Fibroblast of skin of back (primary cell): ENCODE measurements at places on chromosomes 5 and 9.

DNA sequence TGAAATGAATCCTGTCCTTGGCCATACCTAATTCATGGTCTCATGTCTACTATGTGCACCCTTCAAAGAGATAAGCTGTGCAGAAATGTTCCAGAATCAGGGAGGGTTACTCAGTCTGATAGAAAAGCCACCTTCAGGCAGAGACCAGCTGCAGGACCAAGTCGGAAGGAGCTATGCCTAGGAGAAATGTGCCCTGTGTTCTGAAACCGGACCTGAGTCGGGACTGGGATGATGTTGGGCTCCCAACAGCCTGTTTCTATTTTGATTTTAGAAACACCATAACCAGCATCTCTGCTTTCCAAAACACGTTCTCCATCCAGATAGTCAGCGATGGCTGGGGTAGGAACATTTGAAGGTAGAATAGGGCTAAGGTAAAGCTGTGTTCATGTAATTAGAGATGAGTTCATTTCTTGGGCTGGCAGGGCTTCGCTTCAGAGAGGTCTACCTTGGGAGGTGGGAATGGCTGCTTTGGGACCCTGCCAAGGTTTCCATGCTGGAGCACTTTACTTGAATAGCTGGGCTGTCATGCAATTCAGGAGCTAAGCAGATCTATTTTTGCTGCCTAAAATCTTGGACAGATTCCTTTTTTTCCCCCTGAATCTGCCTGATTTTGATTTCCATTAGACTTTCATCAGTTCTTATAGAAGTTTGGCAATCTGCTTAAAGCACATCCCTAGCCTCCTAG is 2.8 kb downstream of the ADCY2 start:
- DNase-seq, result no peak

GRCh38 chr5:83551821-83552220 is 80.3 kb downstream of the VCAN start:
- no peak for DNase-seq

DNA sequence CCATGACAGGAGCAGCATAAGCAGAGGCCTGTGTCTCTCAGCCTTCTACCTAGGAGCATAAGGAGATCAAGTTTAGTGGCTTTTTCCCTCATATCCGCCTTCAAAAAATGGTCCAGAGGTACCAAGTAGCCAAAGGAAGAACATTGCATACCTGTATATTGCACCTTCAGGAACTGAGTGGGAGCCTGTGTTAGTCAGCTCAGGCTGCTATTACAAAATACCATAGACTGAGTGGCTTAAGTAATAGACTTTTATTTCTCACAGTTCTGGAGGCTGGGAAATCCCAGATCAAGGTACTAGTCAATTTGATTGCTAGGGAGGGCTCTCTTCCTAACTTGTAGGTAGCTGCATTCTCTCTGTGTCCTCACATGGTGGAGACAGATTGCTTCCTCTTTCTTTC is 597.4 kb upstream of the PTGER4 start:
- no peak for DNase-seq

DNA sequence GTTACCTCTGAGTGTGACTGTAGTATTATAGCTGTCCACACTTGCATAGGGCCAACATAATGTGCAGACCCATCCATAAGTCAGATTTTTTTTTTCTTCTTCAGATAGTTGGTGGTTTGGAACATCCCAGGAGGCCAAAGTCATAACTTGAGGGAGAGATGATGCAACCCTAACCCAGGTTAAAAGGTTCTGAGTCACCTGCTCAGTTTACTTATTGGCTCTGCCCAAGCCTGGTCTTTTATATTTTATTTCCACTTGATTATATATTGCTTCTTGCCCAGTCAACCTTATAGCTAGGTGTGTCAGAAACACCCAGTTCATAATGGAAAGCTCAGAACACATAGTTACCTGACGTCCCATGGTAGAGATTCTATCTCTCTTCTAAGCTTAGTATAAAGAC is 113.1 kb upstream of the PCSK1 start:
- no peak for DNase-seq

- DNase-seq, result no peak
Measured at GRCh38 chr5:151383011-151383410, 35.7 kb upstream of the SLC36A2 start.

- no peak for DNase-seq
Measured at GRCh38 chr9:32941701-32942100, 59.7 kb downstream of the APTX start.

DNA sequence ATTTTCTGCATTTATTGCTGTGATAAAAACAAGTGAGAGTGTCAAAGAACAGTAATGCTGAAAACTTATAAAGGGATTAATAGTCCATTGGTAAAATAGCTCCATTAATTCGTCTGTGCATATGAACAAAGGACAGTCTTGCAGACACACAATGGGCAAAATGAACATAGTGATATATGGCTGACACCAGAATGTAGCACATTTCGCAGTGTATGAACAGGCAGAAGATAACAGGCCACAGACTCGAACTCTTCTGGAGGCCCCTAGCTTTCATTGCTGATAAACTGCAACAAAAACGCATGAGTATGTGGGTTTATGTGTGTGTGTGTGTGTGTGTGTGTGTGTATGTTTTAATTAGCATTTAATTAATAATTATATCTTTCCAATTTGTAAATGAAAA is 354.8 kb downstream of the TAF11L14 start:
- no peak for DNase-seq

DNA sequence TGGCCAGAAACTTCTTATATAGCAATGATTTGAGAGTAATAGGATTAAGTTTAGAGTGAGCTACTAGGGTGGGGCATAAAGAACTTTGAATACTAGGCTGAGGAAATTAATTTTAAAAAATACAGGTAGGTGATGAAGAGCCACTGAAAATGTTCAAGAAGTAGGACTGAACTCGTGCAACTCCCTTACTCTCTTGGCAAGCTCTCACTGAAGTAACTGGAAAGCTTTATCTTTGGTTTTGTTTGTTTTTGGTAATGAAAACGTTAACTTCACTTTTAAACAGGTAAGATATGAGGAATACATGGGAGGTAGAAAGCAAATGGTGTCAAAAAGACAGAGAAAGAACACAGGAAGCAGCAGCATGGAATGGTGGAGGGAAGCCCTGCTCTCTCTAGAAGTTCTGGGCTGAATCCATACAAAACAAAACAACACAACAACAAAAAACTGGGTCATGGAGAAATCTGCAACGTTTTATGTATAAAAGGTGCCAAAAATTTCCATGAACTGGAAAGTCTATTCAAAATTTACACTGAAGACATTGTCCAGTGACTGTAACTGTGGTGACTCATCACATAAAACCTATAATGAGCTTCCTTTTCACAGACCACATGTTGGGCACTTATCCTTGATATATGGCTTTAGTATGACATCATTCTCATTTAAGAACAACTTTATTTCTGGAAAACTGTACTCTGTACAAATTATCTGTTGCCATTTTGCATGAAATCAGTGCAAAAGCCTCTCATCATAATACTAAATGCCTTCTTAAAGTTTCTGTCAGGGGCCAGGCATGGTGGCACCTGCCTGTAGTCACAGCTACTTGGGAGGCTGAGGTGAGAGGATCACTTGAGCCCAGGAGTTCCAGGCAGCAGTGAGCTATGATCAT is 91.2 kb upstream of the CHD1 start:
- peak; percentile 89 for DNase-seq

DNA sequence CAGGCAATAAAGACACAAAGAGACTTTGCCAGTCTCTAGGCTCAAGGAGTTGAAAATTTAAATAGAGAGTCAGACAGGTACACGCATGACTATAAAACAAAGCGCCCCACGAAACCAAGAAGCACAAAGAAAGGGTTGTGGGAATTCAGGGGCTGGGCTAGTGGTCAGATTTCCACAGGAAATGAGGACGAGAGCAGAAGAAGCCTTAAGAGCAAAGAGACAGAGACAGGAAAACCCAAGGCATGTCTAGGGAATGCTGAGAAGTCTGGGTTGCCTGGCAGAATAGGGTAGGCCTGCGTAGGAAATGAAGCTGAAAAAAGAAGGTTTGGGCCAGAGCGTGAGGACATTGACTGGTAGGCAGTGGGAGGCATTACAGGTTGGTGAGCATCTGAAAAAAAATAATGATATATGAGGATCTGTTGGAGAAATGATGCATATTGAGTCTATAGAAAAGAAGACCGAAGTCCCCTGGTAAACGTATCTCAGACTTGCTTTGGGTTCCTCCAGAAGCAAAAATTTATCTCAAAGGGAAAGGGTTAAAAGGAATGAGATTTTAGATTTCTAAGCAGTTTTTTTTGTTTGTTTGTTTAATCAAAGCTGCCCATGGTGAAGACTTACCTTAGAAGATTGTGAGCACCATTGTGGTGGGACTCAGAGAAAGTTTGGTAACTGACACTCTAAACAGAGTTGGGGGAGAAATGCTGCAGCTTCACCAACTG is 51.8 kb downstream of the SLC1A3 start:
- peak; percentile 39 for DNase-seq

GRCh38 chr9:20623021-20623747 is 885 bp upstream of the MLLT3 start:
- no peak for DNase-seq

GRCh38 chr5:68423154-68423811 is 207.7 kb downstream of the PIK3R1 start:
- DNase-seq, result no peak

DNA sequence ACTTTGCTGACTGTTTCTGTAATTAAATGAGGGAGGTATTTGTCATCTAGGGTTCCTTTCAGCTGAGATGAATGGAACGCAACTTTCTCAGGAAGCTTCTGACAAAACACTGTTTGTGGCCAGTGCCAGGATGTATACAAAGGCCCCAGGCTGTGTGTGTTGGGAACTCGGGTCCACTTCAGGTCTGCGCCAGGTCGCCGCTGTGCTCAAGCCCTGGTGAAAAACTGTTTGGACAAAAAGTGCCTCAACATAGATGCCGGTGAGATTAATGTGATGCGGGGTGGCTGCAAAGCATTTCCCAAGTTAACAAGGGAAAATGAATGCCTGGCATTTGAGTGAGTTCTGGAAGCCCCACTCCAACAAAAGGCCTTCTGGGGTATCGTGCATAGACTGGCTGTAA is 156.4 kb downstream of the GABBR2 start:
- no peak for DNase-seq

DNA sequence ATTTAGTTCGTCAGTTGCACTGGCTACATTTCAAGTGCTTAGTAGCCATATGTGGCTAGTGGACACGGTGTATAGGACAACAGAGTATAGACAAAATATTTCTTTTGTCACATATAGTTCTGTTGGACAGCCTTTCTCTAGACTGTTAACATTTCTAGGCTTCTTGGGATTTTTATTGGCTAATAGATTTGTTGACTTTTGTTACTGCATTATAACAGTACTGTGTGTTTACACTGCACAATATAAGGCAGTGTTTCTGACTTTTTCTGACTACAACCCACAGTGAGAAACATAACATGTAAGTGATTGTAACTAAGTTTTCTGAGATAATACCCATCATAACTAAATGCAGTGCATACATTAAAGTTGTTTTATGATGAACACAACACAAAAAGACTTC is 11.3 kb downstream of the FBXO38 start:
- no peak for DNase-seq

GRCh38 chr5:15807871-15808270 is 307.9 kb downstream of the FBXL7 start:
- peak; percentile 84 for DNase-seq

GRCh38 chr9:134514503-134514902 is 127.1 kb upstream of the COL5A1 start:
- no peak for DNase-seq

DNA sequence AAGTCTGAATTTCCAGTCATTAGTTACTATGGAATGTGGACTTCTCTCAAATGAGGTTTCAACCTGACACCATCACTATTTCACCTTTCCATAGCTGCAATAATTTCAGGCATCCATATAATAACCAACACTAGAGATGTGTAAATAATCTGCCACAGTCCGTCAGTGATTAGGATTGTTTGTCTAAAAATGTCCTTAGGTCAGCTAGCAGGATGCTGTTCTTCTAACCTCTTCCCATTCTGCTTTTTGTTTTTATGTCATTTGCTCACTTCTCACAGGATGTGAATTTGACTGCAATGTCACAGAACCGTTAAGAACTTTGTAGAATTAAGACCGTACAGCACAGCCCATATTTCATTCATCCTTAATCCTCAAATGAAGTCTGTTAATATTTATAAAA is 166.4 kb upstream of the RASA1 start:
- DNase-seq, result no peak

DNA sequence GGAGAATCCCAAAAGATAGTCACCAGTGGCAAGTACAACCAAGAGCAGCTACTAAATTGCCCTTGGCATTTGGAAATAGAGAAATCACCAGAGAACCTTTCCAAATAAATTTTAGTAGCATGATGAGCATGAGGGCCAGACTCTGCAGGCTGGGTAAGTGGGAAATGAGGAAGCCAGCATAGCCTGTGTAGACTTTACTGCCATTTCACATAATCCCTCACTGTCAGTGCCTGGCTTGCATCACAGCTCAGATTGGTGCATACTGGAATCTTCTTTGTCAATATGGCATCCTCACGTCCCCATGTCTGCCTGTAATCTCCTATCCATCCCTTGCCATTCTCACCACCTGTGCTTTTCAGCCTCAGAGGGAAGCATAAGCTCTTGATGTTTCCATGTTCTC is 14.5 kb downstream of the GRAMD2B start:
- DNase-seq, result no peak

DNA sequence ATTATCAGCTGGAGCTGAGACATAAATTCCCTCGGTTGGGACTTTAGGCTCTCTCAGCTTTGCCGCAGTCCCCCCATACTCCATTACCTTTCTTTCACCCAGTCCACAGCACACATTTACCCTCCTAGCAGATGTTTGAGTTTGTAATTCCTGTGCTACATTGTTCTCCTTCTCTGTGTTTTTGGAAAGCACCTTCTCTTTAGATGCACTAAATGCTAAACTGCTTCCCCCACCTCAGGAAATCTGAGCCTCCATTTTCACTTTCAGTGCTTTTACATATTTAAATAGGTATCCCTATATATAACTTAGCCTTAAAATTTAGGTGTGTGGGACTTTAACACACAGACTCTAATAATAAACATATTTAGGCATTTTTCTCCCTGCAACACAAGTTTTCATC is 356.9 kb downstream of the NFIB start:
- no peak for DNase-seq

GRCh38 chr5:146560205-146560812 is 44.3 kb upstream of the GPR151 start:
- peak; percentile 89 for DNase-seq
